ENCODE measurements at places on chromosomes 7 and 10.

GRCh38 chr7:50214126-50214670 lies 90.3 kb upstream of the IKZF1 start:
- DNase-seq = no peak

DNA sequence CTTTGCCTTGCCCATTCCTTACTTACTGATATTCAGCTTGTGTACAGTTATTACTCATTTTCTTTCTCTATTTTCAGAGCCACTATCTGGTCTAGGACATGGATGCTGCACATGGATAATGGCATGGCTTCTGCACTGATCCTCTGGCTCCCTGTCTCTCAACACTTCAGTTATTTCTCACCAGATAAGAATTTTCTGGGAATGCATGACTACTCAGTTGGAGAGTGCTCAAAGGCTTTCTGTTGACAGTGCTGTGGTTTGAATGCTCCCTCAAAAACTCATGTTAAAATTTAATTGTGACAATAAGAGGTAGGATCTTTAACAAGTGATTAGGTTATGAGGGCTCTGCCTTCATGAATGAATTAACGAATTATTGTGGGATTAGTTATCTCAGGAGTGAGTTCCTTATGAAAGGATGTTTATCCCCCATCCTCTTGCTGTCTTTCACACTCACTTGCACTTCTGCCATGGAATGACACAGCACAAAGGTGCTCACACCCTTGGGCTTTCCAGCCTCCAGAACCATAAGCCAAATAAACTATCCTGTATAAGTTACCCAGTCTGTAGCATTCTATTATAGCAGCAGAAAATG lies 16.1 kb upstream of the PIK3CG start:
- DNase-seq = peak; percentile 57

- no peak for DNase-seq
These were observed 116.9 kb upstream of the PPIF start for GRCh38 chr10:79230328-79230830.

GRCh38 chr7:43112459-43112940 lies at the start of gene HECW1:
TSS of gene HECW1 (plus strand) at chr7:43112647. CDS start at chr7:43243906, 131,259 bp downstream.
- no peak for DNase-seq

- DNase-seq = no peak
These were observed 112.7 kb downstream of the ICA1 start for GRCh38 chr7:8149222-8149621.

DNA sequence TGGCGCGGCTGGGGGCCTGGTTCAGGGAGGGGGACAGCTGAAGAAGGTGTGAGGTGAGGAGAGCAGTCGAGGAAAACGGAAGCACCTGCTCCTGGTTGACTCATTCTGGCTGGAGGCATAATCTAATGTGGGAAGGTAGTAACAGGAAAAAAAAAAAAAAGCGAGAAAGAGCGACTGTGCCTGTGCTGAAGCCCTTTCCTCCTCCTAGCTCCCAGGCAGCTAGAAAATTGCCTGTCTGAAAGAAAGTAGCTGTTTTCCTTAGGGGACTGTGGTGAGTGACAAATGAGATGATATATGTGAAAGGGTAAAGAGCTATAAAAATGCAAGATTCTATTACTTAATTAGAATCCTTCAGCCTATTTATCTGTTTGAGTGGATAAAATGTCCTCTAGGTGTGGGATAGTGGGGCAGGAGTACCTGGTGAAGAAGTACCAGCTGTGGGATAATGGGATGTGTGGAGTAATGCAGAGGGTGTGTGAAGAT lies 4.9 kb upstream of the MEST start:
- no peak for DNase-seq

- DNase-seq = peak; percentile 60
These were observed 100.6 kb downstream of the FAM204A start for GRCh38 chr10:118241229-118242137.

DNA sequence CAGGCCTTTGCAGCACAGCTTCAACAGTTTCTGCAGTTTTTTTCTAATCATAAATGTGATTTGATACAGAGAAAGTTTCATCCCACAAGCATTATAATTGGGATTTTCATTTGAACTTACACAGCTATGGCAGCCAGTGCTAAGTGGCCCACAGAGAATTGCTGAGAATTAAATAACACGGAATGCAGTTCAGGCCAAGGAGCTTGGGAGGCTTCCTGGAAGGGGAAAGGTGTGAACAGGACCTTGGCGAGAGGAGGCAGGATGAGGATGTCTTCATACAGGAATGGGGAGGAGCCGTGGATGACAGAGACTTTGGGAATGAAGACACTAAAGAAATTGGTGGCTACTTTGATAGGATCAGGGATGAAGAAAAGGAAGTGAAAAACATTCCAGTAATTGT lies 95.3 kb downstream of the ZNF22 start:
- no peak for DNase-seq

DNA sequence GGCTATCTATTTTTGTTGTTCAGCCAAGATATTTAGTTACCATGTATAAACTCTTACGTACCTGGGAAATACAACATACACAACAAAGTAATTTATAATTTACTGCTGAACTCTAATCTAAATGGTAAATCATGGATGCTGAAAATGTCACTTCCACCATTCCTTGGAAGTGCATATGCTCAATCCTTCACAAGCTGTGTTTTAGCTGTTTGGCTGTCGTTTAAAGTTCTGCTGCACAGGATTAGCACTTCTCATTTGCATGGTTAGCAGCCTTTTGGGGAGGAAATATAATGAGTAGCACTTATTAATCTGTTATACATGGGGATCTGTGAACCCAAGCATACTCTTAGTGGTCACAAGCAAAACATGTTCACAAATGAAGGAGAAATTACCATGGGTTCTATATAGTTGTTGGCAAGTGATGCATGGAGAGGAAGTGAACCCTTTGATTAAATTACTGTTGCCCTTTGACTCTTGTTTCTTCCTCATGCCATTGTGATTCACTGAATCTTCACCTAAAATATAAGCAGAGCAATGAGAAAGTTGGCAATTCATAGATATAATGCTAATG lies 18.5 kb downstream of the PIK3CG start:
- DNase-seq = no peak

- no peak for DNase-seq
These were observed 36.3 kb upstream of the NOBOX start for GRCh38 chr7:144439717-144440205.

DNA sequence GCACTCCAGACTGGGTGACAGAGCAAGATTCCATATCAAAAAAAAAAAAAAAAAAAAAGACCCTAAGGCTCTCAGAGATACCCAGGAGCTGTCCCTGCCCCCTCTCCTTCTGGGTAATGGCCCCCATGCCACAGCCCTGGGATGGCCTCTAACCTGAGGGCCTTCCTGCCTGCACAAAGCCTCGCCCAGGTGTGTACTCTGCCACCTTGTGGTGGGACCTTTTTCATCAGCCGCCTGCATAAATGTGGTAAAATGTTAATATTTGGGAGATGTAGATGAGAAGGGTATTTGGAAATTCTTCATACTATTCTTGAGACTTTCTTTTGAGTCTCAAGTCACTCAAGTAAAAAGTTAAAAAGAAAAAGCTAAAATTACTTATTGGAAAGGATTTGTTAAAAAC lies 46.3 kb upstream of the RNF216 start:
- DNase-seq = peak; percentile 2

DNA sequence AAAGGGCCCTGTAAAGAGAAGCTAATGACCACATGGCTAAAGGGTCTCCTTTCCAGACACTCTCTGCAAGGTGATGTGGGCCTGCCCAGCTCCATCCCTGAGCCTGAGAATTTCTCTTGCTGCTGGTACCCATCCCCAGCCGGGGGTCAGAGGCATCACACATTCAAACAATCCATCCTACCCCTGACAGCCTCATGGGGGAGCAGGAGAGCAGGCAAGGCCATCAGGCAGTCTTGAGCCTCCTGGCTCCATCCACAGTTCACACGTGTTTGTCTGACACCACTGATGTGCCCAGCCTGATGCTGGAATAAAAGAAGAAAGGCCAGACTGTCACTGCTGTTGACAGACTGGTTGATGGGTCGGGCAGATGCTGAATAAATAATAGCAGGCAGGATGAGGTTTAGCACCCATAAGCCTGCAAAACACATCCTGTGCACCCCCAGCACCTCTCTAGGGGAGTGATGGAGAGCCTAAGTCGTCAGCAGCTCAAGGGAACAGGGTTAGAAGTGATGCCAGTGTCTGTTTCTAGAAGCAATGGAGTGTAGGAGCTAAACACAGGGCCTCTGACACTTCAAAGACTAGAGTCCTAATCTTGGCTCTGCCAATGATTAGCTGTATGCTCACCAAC lies 43.5 kb downstream of the TLL2 start:
- peak; percentile 22 for DNase-seq

GRCh38 chr7:105011831-105012502 lies 2.0 kb upstream of the KMT2E start:
- DNase-seq = no peak

GRCh38 chr10:78231939-78232338 lies 198.3 kb downstream of the RPS24 start:
- peak; percentile 38 for DNase-seq

DNA sequence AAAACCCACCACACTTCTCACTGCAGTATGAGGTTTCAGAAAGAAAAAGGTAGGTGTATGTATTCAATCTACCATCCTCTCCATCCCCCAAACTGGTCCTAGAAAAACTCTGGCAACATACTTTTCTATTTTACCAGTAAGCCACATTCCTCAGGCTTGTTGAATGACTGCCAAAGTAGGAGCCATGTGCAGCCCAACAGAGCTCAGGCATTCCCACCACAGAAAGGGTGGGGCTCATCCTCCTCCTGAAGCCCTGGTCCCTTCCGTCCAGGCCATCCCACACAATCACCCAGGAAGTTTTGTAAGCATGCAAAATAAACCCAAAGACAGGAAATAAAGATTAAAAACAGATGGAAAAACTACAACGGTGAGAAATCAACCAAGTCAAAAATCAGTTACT lies 57.2 kb downstream of the MAD1L1 start:
- peak; percentile 99 for DNase-seq

Measured in fibroblast of lung (primary cell).